Smooth muscle cell of the umbilical artery (primary cell): ENCODE measurements at places on chromosomes 3 and 15. TPM values are rescaled to one million over a fixed set of nuclear protein-coding genes. Genes with fewer than 3 reads are reported as not detected.

Gene PARP14
- 47.2 and 54.5 TPM in 2 replicates for total RNA-seq

Gene USP13
- total RNA-seq, result 9.8 and 16.1 TPM in 2 replicates

Gene ASB7
- total RNA-seq, result 15.4 and 19.5 TPM in 2 replicates

Gene CACNA1D
- total RNA-seq, result not detected in 2 replicates

Gene CYFIP1
- 95.0 and 146 TPM in 2 replicates for total RNA-seq

Gene SNTN
- not detected in 2 replicates for total RNA-seq

Gene NECTIN3
- 43.9 and 63.3 TPM in 2 replicates for total RNA-seq
